ENCODE measurements at places on chromosomes 1 and 21.

DNA sequence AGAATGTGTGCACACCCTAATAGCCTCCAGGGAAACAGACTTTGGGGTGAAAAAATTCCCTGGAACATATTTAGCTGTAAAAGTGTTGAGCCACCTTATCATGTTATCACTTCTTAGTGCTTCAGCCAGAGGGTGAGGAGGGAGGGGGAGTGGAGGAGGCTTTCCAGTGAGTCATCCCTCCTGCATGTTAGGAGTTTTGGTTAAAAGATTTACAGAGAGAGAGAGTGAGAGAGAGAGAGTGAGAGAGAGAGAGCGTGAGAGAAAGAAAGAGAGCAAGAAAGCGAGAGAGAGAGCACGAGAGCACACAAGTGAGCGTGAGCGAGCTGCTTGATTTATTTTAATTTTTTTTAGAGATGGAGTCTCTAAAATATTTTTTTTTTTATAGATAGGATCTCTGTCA, 13.5 kb upstream of the CACNA1E start:
- DNase-seq = no peak

DNA sequence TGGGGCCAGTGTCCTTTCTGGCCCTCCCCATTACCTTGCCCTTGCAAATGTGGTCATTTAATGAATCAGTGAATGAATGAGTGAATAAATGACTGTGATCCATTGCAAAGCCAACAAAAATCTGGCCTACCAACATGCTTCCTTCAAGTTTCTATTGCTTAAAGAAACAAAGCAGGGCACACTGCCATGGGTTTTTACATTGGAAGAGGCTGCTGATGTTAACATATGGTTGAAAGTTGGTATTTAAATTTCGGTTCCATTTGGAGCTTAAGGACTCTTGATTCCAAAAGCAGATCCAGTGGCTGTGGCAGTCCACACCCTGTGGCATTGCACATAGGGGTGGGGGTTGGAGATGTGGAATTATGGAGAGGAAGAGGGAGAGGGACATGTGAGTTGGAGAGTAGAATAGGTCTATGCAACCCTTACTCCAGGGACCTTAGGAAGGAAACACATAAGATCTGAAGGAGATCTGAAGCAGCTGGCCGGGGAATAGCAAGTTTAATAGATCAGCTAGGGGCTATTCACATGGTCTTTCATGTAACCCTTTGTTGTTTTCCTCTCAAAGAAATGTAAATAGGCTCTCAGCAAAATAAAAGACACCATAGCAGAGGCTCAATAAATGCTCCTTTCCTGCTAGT, 7.2 kb downstream of the ABCA4 start:
- no peak for DNase-seq

DNA sequence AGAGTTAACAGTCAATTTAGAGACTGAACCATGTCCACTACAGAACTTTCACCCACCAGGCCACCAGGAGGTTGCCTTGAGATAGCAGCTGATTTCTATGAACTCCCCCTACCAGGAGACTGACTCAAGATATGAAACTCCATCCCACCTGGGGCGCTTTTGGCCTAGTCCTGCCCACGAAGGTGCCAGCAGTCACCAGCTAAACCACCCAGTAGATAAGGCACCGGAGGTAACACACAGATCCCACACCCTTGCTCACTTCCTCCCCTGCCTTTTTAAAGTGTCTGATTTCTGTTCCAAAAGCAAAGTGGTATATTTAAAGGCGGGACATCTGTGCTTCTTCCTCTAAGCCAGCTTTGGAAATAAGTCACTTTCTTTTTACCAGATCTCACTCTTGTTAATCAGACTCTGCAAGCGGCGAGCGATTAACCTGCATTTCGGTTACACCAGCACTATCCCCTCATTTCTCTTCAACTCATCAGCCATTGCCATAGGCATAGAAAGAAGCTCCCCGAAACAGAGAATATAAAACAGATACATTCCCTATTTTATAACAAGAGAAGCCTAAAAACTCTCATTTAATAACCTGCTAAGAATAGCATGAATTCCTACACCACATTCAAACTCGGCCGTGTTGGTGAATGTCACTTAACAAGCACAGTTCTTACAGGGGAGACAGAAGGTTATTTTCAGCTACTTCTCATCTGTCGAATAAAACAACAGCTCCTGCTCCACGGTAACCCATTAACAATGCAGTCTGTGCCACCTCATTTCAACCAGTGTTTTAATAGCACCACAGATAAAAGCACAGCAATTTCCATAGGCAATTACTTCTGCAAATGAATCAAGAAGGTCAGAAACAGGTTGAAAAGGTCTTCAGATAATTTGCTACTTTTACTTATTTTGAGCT, 318.1 kb downstream of the KCNH1 start:
- no peak for DNase-seq

DNA sequence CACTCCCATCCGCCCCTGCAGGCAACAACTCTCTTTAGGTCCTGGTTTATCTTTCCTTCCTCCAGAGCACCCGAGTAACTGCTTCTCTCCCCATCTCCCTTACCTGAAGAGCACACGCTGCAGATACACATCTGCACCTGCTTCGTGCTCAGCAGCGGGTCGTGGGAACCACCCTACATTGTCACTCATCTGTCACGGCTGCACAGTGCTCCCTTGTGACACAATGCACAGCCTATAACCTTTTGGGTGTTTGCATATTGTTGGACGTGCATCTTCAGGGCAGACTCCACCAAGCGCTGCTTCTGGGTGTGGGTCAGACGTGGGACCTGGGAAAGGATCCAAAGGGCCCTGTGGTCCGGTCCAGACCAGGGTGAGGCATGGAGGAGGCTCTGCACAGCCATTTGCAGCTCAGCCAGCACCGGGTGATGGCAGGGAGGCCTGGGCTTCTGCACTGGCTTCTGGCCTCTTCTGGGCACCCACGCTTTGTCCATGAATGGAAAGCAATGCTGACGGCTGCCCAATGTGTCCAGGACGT, 42.5 kb downstream of the WDR4 start:
- DNase-seq = no peak

GRCh38 chr1:109578947-109579443, 30.6 kb downstream of the GNAI3 start:
- no peak for DNase-seq

DNA sequence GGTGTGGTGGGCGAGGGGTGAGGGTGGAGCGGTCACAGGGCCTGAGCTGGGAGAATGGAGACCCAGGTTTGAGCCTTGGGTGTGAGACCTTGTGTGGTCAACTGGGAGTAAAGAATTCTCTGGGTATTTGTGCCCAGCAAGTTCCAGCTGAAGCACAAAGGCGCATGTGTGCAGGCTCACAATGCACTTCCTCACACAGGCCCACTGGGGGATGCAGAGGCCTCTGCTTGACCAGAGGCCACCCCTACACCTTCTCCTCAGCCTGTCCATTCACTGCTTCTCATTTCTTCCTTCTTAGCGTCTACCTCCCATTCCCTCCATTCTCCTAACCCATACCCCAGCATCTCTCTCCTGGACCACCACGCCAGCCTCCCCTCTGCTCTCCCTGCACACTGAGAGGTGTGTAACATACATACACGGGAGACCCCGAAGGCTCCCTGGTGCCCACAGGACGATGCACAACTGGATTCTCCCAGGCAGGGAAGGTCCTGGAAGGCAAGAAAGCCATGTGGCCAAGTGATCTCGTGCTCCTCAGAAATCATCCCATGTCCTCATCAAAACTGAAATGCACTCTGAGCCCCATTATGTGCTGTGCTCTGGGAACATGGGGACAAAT, 12.3 kb upstream of the TTC39A start:
- no peak for DNase-seq

- no peak for DNase-seq
Observed at GRCh38 chr1:67890857-67891256, 57.6 kb upstream of the GNG12 start.
